ENCODE measurements at places on chromosomes 11 and 22. TPM values are rescaled to one million over a fixed set of nuclear protein-coding genes. Genes with fewer than 3 reads are reported as not detected.

The OR52H1 gene
- 0.34 TPM for total RNA-seq

The OR5B2 gene
- total RNA-seq: not detected

The ADM2 gene
- 3.7 TPM for total RNA-seq

The CSF2RB gene
- 4.2 TPM for total RNA-seq

The OR10AG1 gene
- total RNA-seq: not detected

The OLFML1 gene
- not detected for total RNA-seq

The PAX6 gene
- total RNA-seq: not detected

The RFPL2 gene
- total RNA-seq: 0.30 TPM

The MEI1 gene
- 39.8 TPM for total RNA-seq

The GRK3 gene
- 5.8 TPM for total RNA-seq

The CHADL gene
- total RNA-seq: 0.41 TPM

The TPH1 gene
- total RNA-seq: 0.24 TPM

The NTM gene
- not detected for total RNA-seq

The CCDC73 gene
- total RNA-seq: 0.09 TPM

The OR2AT4 gene
- not detected for total RNA-seq

The ANKK1 gene
- total RNA-seq: 0.40 TPM

The CBLIF gene
- total RNA-seq: not detected

The NFAM1 gene
- total RNA-seq: 0.15 TPM

The CTSW gene
- 23.6 TPM for total RNA-seq

The ACR gene
- total RNA-seq: not detected

The MUC15 gene
- total RNA-seq: not detected

The KRTAP5-7 gene
- total RNA-seq: 0.17 TPM

The BLID gene
- not detected for total RNA-seq

The ELFN2 gene
- 2.2 TPM for total RNA-seq

The SCN4B gene
- total RNA-seq: 3.3 TPM

The CFAP68 gene
- total RNA-seq: 22.4 TPM

The PRCP gene
- total RNA-seq: 20.9 TPM

The PRR33 gene
- total RNA-seq: 0.11 TPM

The DNAJB13 gene
- total RNA-seq: 1.2 TPM

The SGSM1 gene
- total RNA-seq: 0.52 TPM

The TMEM25 gene
- total RNA-seq: 14.9 TPM

The MS4A12 gene
- total RNA-seq: not detected

The SPDYC gene
- not detected for total RNA-seq

The MCM5 gene
- total RNA-seq: 273 TPM

The PARVA gene
- total RNA-seq: 0.19 TPM

The PSMD13 gene
- total RNA-seq: 153 TPM

The INPP5J gene
- 0.34 TPM for total RNA-seq

The APOL1 gene
- 52.8 TPM for total RNA-seq

The MRGPRE gene
- not detected for total RNA-seq

The IGSF9B gene
- 25.4 TPM for total RNA-seq

The OR5A1 gene
- total RNA-seq: not detected

The NXPE4 gene
- not detected for total RNA-seq

The CCDC88B gene
- 125 TPM for total RNA-seq

The OSM gene
- 88.6 TPM for total RNA-seq

The SAA2 gene
- total RNA-seq: not detected

The INPPL1 gene
- total RNA-seq: 86.6 TPM

The MAP6 gene
- total RNA-seq: 0.24 TPM

The OR5B17 gene
- not detected for total RNA-seq

The RCOR2 gene
- total RNA-seq: 0.32 TPM

The PGGHG gene
- total RNA-seq: 31.7 TPM

The ZP1 gene
- total RNA-seq: not detected

The PIH1D2 gene
- total RNA-seq: 0.87 TPM

The VPREB1 gene
- total RNA-seq: not detected

The MMP12 gene
- total RNA-seq: 0.22 TPM

The TP53AIP1 gene
- total RNA-seq: not detected

The SLC35E4 gene
- total RNA-seq: 16.1 TPM

The KCNK4 gene
- not detected for total RNA-seq

The OR4X2 gene
- not detected for total RNA-seq

The FLRT1 gene
- not detected for total RNA-seq

Data from activated T-helper 17 cell treated with anti-CD3 and anti-CD28 coated beads, Interleukin-2, amount 50 U/mL, for 72 hours (primary cell).